Naive thymus-derived CD4-positive, alpha-beta T cell (primary cell): ENCODE measurements at places on chromosomes 16 and 17.

DNA sequence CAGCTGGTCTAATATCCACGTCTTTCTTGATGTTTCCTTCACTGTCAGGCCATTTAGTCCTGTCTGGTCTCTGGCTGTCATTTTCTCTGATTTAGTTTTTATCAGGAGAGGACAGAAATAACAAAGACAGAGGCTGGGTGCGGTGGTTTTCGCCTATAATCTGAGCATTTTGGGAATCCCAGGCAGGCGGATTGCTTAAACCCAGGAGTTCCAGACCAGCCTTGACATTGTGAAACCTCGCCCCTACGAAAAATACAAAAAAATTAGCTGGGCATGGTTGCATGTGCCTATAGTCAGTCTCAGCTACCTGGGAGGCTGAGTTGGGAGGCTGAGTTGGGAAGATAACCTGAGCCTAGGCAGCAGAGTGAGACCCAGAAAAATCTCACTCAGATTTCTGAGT, 7.1 kb downstream of the SRCAP start:
- H3K4me3 ChIP-seq, result no peak overlapping the region
- H3K27me3 ChIP-seq, result no peaks in the 10 kb centered on the region
- H3K36me3 ChIP-seq, result peaks cover 47% of the 10 kb centered on the region

GRCh38 chr17:7322520-7323194, 6.5 kb downstream of the NEURL4 start:
- no peak overlapping the region for H3K4me3 ChIP-seq
- no peaks in the 10 kb centered on the region for H3K4me1 ChIP-seq
- H3K27ac ChIP-seq, result no peak overlapping the region
- no peaks in the 10 kb centered on the region for H3K27me3 ChIP-seq

DNA sequence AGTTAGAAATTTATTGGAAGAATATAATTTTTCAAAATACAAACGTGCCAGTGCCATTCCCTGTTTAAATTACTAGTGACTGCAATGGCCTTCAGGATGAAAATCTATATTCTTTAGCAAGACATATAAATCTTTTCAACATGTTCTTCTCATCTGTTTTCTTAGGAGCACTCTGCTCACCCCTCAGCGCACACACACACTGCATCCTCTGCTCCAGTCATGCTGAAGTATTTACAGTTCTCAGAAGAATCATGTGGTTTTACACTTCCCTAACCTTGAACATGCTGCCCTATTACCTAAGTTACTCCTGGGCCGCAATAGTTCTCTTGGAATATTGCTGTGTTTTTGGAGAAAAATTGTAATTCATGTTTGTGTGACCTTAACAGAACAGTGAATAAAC, 820.6 kb downstream of the CDH8 start:
- H3K27ac ChIP-seq, result no peak overlapping the region
- H3K36me3 ChIP-seq, result no peaks in the 10 kb centered on the region
- DNase-seq, result no peak
- no peaks in the 10 kb centered on the region for H3K4me1 ChIP-seq
- no peak overlapping the region for H3K4me3 ChIP-seq
- no peaks in the 10 kb centered on the region for H3K27me3 ChIP-seq

- no peak for DNase-seq
- H3K4me1 ChIP-seq, result no peaks in the 10 kb centered on the region
- no peaks in the 10 kb centered on the region for H3K36me3 ChIP-seq
- no peak overlapping the region for H3K27ac ChIP-seq
- H3K4me3 ChIP-seq, result no peak overlapping the region
Measured at GRCh38 chr16:1019231-1020090, 37.9 kb downstream of the SOX8 start.

- H3K27ac ChIP-seq, result no peak overlapping the region
- no peaks in the 10 kb centered on the region for H3K4me1 ChIP-seq
- no peak overlapping the region for H3K4me3 ChIP-seq
- no peaks in the 10 kb centered on the region for H3K27me3 ChIP-seq
- DNase-seq, result no peak
Measured at GRCh38 chr17:74800531-74800930, 24.4 kb upstream of the NAT9 start.

DNA sequence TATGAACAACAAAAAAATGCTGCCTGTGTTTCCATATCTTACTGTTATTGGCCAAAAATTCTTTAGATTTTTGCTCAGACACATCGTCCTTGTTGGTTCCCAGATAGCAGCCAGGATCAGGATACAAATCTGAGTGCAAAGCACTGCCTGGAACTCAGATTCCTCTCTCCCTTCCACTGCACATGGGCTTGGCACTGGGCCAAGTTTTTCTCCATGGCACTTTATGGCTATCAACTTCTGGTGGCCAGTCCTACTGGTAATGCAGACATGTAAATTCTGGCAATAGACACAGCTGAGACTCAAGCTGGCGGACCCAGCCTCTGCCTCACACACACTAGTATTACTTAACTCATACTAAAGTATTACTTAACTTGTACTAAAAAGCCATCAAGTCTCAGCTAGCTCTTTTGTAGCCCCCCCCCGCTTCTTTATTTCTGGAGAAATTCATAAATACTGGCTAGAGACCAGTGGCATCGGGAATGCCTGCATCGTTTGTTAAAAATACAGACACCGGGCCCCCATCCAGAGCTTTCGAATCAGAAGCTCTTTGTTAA, 181.2 kb upstream of the COX10 start:
- no peaks in the 10 kb centered on the region for H3K4me1 ChIP-seq
- H3K36me3 ChIP-seq, result no peaks in the 10 kb centered on the region
- H3K27me3 ChIP-seq, result no peaks in the 10 kb centered on the region
- no peak for DNase-seq
- H3K4me3 ChIP-seq, result no peak overlapping the region

- H3K27me3 ChIP-seq, result no peaks in the 10 kb centered on the region
- DNase-seq, result no peak
- H3K36me3 ChIP-seq, result no peaks in the 10 kb centered on the region
- H3K4me3 ChIP-seq, result no peak overlapping the region
- H3K4me1 ChIP-seq, result peaks cover 15% of the 10 kb centered on the region
Measured at GRCh38 chr17:80817861-80818260, 173.8 kb upstream of the CHMP6 start.

- no peaks in the 10 kb centered on the region for H3K4me1 ChIP-seq
- no peak for DNase-seq
- peaks cover 5% of the 10 kb centered on the region for H3K36me3 ChIP-seq
- no peak overlapping the region for H3K27ac ChIP-seq
Measured at GRCh38 chr16:88672776-88673175, 9.9 kb upstream of the MVD start.

DNA sequence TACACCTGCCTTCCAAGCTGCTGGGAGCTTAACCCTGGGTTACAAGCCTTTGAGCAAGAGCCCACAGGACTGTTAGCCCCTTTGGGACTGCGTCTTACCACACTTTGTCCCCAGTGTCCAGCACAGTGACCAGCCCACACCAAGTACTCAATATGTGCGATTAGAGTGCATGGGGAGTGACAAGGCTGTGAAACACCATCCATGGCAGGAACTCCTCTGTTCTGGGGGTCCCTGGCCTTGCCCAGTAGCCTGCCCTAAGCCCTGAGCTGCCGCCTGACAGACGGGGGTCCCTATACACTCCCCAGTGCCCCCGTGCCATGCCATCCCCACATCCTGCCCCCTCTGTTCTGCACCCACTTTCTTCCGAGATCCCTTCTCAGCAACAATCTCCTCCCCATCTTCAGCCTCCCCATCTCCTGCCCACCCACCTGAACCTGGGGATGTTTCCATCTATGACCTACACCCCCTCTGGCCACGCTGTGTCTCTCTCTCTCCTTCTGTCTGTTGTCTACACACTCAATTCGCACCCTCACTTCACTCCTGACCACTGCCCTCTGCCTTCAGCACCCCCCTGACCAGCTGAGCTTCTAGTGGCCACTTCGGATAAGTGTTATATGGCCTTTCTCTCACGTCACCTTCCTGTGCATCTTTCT, 112.9 kb upstream of the SMURF2 start:
- no peak overlapping the region for H3K4me3 ChIP-seq
- no peak for DNase-seq
- no peaks in the 10 kb centered on the region for H3K36me3 ChIP-seq
- H3K27ac ChIP-seq, result no peak overlapping the region

DNA sequence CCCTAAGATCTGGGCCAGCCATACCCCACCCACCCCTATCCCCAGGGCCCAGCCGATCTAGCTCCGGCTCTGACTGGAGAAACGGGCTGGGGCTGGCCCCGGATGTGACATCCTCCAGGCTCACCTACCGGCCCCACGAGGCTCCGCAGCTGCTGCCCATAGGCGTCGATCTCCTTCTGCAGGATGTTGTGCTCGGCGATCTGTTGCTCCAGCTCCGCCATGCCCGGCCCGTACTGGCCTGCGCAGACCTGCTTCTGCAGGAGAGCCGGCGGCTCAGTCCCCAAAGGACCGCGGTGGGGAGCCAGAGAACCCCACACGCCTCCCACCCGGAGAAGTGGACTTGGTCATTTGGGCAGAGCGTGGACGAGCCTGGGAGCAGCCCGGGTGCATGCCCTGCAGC, 4.8 kb downstream of the EVPL start:
- no peak for DNase-seq
- H3K36me3 ChIP-seq, result no peaks in the 10 kb centered on the region
- no peak overlapping the region for H3K27ac ChIP-seq
- no peaks in the 10 kb centered on the region for H3K4me1 ChIP-seq

- no peaks in the 10 kb centered on the region for H3K27me3 ChIP-seq
- no peaks in the 10 kb centered on the region for H3K4me1 ChIP-seq
- no peak for DNase-seq
- no peak overlapping the region for H3K27ac ChIP-seq
- H3K36me3 ChIP-seq, result no peaks in the 10 kb centered on the region
- H3K4me3 ChIP-seq, result no peak overlapping the region
Measured at GRCh38 chr17:69900829-69901228, 174.2 kb upstream of the KCNJ16 start.

DNA sequence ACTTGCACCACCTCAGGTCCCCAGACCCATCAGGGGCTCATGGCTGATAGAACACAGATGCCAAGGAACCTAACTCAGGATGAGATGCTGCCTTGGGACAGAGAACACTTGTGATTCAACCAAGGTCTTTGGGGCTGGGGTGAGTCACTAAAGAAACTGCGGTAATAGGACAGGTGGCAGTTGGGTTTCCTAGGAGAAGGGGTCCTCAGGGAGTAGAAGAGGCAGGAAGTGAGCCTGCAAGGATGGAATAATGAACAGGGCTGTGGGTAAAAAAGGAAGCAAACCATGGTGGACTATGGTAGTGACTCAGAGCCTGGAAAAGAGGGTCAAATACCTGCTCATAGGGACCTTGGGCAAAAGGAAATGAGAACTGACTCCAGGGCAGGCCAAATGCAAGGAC, 6.5 kb upstream of the PNPO start:
- H3K27me3 ChIP-seq, result no peaks in the 10 kb centered on the region
- H3K27ac ChIP-seq, result no peak overlapping the region
- no peak overlapping the region for H3K4me3 ChIP-seq
- H3K36me3 ChIP-seq, result peaks cover 4% of the 10 kb centered on the region
- H3K4me1 ChIP-seq, result no peaks in the 10 kb centered on the region

DNA sequence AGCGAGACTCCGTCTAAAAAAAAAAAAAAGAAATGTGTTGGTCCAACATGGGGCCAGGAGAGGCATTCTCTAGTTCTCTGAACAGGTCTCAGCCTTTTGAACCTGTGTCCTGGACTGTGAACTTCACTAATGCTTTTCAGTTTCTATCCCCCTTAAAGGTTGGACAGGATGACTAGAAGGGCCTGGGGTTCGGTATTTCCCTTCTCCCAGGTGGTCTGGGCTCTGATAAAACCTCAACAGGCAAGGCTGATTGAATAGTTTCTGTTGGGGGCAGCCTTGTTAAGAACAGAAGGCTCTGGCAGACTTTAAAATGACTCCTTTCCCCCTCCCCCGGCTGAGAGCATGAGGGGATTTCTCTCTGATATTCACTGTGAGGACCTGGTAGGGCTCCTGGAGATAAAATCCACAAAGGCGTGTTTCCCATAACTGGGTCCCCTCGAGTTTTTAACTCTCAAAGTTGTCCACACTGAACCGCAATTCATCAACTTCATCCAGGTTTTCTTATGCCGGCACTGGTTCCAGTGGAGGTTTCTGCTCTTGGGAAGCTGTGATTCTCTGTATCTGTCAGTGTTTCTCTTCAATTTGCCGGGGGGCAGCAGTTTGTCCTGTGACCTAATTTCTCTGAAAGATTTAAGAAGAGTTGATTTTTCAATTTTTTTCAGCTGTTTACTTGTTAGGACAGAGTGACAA, 91.3 kb downstream of the METRNL start:
- H3K4me1 ChIP-seq, result no peaks in the 10 kb centered on the region
- no peak overlapping the region for H3K4me3 ChIP-seq
- H3K27ac ChIP-seq, result no peak overlapping the region
- H3K36me3 ChIP-seq, result no peaks in the 10 kb centered on the region

DNA sequence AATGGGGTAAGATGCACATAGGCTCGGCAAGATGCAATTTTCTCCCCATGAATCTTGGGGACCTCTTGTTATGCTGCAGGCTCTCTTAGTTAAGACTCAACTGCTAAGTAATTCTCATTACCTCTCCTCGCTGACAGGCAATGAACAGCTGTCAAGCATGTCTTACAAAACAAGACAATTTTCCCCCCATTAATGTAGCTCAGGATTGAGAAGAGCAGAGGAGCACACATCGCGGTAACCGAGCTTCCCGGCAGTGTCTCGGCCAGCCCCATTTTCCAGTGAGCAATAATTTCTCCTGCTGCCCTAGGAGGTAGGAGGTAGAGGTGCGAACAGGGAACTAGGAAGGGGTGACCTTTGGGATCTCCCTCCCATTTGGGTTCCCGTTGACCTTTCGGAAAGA, 272.1 kb downstream of the HAPSTR1 start:
- DNase-seq, result no peak
- no peak overlapping the region for H3K27ac ChIP-seq
- H3K36me3 ChIP-seq, result no peaks in the 10 kb centered on the region
- H3K27me3 ChIP-seq, result no peaks in the 10 kb centered on the region
- H3K4me1 ChIP-seq, result no peaks in the 10 kb centered on the region
- H3K4me3 ChIP-seq, result no peak overlapping the region

DNA sequence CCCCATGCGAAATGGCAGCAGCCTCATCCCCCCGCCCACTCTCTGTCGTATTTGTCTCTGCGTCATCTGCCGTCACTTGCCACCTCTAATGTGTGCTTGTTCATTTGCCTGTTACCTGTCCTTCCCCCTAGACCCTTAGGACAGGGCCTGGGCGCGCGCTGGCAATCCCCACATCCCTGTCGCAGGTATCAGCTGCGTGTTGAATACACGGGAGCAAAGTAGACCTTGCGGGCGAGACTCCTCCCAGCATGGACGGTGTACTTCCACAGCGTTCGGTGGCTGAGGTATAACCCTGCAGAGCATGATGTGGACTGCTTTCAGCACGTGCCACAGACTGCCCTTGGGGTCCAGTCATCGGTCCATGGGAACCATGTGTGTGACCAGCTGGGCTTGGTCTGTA, 170.1 kb upstream of the CHMP6 start:
- peaks cover 13% of the 10 kb centered on the region for H3K4me1 ChIP-seq
- no peaks in the 10 kb centered on the region for H3K27me3 ChIP-seq
- H3K27ac ChIP-seq, result no peak overlapping the region
- H3K4me3 ChIP-seq, result no peak overlapping the region

- H3K36me3 ChIP-seq, result no peaks in the 10 kb centered on the region
- no peak for DNase-seq
- no peak overlapping the region for H3K27ac ChIP-seq
- H3K4me3 ChIP-seq, result no peak overlapping the region
- peaks cover 41% of the 10 kb centered on the region for H3K4me1 ChIP-seq
Measured at GRCh38 chr17:4838309-4838785, 5.2 kb downstream of the MINK1 start.

- H3K27me3 ChIP-seq, result no peaks in the 10 kb centered on the region
- H3K4me3 ChIP-seq, result no peak overlapping the region
- no peaks in the 10 kb centered on the region for H3K36me3 ChIP-seq
- H3K4me1 ChIP-seq, result no peaks in the 10 kb centered on the region
Measured at GRCh38 chr17:78159575-78160158, 8.7 kb upstream of the SYNGR2 start.
